ENCODE measurements at places on chromosomes 3 and 15. TPM values are rescaled to one million over a fixed set of nuclear protein-coding genes. Genes with fewer than 3 reads are reported as not detected.

The GOLIM4 gene
- 3.4 TPM for total RNA-seq

The TEX55 gene
- not detected for total RNA-seq

The SATB1 gene
- 688 TPM for total RNA-seq

The SLC6A1 gene
- not detected for total RNA-seq

The WNT5A gene
- not detected for total RNA-seq

The CCR1 gene
- total RNA-seq = 78.2 TPM

The DPP8 gene
- 43.6 TPM for total RNA-seq

The CDCP1 gene
- total RNA-seq = 2.1 TPM

The GYG1 gene
- total RNA-seq = 54.3 TPM

The PGBD4 gene
- 3.8 TPM for total RNA-seq

The STAB1 gene
- 0.12 TPM for total RNA-seq

The NR1I2 gene
- not detected for total RNA-seq

The MINAR1 gene
- total RNA-seq = 0.88 TPM

The CADM2 gene
- not detected for total RNA-seq

The CCK gene
- not detected for total RNA-seq

The GASK1A gene
- not detected for total RNA-seq

The INSYN1 gene
- not detected for total RNA-seq

The TMOD3 gene
- total RNA-seq = 72.1 TPM

The CAMP gene
- total RNA-seq = not detected

The MUC20 gene
- 7.0 TPM for total RNA-seq

The CLK3 gene
- 102 TPM for total RNA-seq
